ENCODE measurements at places on chromosomes 2 and 18.
A peak's percentile ranks its signal among the peaks of the same experiment; 100 is the strongest.

DNA sequence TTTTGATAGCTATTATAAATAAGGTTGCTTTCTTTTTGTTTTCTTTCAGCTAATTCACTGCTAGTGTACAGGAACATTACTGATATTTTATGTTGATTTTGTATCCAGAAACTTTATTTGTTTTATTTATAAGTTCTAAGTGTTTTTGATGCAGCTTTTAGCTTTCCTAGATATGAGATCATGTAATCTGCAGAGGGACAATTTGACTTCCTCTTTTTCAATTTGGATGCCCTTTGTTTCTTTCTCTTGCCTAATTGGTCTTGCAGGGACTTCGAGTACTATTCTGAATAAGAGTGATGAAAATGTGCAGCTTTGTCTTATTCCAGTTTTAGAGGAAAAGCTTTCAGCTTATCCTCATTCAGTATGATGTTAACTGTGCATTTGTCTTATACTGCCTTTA is 643.4 kb upstream of the CDH2 start:
- no peak for DNase-seq

DNA sequence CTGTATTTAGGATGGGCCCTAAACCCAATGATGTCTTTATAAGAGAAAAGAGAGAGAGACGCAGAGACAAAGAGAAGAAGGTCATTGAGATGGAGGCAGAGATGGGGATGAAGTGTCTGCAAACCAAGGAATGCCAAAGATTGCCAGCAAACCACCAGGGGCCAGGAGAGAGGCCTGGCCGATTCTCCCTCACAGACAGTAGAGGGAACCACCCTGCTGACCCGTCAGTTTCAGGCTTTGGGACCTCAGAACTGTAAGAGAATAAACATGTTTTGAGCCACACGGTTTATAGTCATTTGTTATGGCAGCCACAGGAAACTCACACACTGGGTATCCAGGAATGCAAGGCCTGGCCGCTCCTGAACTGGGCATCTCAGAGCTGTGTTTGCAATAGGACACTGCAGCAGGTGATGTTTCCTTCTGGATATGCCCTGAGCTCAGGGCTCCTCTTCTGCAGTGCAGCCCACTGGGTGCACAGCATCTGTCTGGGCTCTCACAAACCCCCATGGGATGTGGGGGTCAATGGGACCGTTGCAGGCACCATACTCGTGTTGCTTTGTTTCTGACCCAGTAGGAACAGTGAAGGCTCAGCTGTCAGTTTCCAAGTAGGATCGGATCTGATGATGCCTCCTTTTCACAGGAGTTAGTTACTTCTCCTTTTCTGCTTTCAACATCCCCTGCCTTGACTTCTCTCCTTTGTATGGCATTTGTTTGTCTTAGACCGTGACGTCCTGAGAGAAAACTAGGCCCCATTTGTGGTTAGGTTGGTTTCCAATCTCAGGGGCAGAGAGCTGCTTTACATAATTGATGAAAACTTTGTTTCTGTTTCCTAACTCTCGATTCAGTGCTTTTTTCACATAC is 20.8 kb downstream of the PTPN18 start:
- DNase-seq, result peak; percentile 24

DNA sequence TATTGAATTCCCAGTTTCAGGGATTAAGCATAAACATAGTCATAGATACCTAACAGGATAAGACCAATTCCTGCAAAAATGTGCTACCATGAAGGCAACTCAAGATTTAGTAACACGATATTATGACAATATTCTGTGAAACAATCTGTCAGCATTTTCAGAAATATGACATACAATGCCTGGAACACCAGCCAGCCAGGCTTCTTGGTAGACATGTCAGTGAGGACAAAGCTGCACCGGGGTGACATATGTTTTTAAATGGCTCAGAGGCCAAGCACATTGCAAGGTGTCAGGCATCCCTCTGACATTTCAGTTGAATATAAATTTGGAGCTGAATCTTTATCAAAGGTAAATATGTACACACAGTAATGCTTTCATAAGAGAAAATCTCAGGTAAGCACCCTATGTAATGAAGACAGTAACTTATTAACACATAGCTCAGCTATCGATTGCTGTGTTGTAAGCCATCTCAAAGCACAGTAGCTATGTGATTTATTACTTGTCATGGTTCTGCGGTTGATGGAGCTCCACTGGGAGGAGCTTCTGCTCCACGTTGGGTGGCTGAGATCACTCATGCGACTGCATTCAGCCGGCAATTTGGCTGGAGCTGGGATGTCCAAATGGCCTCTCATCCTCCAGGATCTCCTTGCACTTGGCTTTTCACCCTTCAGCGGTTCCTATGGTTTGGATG is 31.9 kb upstream of the EML6 start:
- DNase-seq, result no peak

DNA sequence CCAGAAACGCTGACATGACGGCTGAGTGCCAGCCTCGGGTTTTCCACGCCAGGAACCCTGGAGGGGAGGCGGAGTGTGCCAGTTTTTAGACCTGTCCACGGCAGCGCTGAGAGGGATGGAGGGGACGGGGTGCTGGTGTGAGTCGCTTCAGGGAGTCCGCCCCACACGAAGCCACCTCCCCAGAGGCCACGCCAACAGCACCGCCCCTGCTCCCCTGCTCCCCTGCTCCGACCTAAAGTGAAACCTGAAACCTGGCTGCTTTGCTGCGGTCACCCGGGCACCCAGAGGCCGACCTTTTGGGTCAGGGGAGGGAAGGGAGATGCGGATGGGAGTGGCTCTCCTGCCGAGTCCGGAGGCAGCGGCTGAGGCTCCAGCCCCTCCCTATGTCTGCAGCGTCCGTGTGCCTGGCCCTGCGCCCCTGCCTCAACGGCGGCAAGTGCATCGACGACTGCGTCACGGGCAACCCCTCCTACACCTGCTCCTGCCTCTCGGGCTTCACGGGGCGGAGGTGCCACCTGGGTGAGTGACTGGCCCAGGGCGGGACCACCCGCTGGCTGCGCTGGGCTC is 38.1 kb downstream of the SNED1 start:
- DNase-seq, result no peak

GRCh38 chr2:166042356-166042755 is 85.5 kb downstream of the SCN1A start:
- DNase-seq, result peak; percentile 3

DNA sequence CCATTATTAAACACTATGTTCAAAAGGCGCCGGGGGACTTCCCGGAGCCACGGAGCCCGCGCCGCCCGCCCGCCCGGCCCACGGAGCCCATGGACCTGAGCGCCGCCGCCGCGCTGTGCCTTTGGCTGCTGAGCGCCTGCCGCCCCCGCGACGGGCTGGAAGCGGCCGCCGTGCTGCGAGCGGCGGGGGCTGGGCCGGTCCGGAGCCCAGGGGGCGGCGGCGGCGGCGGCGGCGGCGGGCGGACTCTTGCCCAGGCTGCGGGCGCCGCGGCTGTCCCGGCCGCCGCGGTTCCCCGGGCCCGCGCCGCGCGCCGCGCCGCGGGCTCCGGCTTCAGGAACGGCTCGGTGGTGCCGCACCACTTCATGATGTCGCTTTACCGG is 197 bp downstream of the GDF7 start:
- no peak for DNase-seq

GRCh38 chr2:225196579-225196978 is 154.3 kb upstream of the DOCK10 start:
- DNase-seq, result no peak

- peak; percentile 15 for DNase-seq
Observed at GRCh38 chr2:51003345-51004192, 28.4 kb downstream of the NRXN1 start.

- DNase-seq, result peak; percentile 96
Observed at GRCh38 chr2:224887141-224887540, 155.1 kb downstream of the DOCK10 start.

DNA sequence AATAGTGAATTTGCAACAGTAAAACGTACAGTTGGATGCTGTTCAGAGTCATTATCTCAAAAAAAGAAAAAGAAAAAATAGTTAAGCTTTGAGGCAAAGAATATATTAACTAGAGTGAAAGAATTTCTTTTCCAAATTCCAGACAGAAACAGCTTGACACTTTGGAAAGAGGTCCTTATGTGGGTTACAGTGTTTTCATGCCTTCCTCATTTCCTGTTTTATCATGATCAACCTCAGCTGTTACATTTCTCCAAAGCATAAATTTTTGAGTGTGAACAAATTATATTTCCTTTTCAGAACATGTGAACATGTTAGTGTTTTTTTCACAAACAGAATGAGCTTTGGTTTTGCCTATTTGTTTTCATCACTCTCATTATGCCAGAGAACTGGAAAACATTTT is 13.6 kb downstream of the FRZB start:
- no peak for DNase-seq

All from fibroblast of gingiva (primary cell).